ENCODE measurements at places on chromosomes 4 and X.

GRCh38 chrX:130916636-130917422 is 13.8 kb upstream of the ENOX2 start:
- DNase-seq, result peak; percentile 40

- no peak for DNase-seq
These were observed 13.8 kb downstream of the GPC4 start for GRCh38 chrX:133401536-133401935.

- DNase-seq, result no peak
These were observed 368.5 kb downstream of the GPM6A start for GRCh38 chr4:175443547-175443946.

DNA sequence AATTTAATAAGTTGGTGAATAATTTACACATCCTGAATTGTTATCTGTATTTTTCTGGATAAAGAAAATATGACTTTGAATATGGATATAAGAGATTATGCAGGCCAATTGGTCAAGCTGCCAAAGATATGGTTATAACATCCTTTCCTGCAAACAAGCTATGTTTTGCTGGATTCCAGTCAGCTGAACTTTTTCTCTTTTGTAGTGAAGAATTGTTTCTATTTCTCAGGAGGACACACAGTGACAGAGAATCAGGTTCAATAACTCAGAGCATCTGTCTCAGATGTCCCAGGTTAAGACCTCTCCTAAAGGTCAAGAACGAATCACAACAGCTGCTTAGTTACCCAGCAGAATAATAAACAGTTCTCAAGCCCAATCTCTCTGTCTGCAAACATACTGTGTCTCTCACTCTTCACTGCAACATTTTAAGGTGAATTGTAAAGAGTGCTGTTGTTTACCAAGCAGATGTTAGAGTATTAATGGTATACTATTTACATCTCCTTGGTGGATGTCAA is 189.5 kb upstream of the ANKRD50 start:
- DNase-seq, result no peak

DNA sequence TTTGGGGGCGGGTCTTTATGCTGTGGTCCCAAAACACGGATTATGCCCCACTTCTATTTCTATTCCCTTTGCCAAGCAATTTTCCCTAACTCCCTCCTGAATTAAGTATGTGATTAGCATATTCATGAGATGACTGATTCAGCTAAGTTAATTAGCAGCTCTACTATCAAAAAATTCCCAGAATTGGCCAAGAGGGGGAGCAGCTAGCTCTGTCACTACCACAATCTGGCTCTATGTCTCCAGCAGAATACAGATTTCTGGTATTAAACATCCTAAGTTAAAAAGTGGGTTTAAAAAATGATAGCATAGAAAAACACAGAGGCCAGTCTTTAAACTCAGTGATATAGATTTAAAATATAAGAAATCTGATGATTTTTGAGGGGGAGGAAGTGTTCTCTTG is 80.3 kb downstream of the GPC4 start:
- DNase-seq, result no peak

GRCh38 chr4:1622238-1622637 is 61.9 kb downstream of the FAM53A start:
- DNase-seq, result no peak

DNA sequence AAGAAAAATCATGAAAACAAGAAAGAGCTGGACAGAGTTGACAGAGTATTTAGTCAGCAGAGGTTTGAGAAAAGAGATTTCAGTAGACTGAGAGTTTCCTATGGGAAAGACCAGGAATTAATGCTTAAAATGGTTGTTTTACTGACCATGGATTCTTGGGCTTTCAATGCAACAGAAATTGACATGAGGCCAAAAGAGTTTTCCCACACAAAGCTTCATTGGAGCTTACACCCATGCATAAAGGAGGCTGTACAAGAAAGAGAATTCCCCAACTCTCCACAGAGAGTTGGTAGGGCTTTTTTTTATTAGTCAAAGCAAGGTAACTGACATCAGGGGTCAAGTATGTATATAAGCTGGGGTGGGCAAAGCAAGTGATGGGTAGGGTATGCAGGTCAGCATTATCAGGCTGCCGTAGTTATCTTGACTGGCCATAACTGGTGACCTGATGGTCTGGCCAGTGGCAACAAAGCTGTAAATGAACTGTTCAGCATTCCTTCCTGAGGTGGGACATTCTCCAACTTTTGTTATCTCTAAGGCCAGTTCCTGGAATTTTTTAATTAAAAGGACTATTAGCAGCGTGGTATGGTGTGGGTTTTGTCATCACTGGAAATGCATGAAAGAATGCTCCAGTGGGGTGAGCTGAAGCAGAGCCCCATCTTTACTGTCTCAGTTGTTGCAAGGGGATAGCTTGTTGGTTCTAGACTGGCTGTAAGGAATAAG is 117.0 kb downstream of the ADAM29 start:
- no peak for DNase-seq

DNA sequence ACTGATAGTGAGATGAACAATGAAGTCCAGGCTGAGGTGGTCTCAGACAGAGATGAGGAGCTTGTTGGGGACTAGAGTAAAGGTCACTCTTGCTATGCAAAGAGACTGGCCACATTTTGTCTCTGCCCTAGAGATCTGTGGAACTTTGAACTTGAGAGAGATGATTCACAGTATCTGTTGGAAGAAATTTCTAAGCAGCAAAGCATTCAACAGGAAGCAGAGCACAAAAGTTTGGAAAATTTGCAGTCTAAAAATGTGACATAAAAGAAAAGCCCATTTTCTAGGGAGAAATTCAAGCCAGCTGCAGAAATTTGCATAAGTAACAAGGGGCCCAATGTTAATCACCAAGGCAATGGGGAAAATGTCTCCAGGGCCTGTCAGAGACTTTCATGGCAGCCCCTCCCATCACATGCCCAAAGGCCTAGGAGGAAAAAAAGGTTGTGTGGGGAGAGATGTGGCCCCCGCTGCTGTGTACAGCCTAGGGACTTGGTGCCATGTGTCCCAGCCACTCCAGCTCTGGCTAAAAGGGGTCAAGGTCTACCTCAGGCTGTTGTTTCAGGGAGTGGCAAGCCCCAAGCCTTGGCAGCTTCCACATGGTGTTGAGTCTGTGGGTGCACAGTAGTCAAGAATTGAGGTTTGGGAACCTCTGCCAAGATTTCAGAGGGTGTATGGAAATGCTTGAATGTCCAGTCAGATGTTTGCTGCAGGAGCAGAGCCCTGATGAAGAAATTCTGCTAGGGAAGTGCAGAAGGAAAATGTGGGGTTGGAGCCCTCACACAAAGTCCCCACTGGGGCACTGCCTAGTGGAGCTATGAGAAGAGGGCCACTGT is 262.8 kb downstream of the DKK2 start:
- DNase-seq, result no peak

GRCh38 chr4:164935363-164935762 is 42.1 kb downstream of the TRIM61 start:
- DNase-seq, result no peak

GRCh38 chrX:103453655-103454054 is 65.6 kb downstream of the RAB40A start:
- no peak for DNase-seq

DNA sequence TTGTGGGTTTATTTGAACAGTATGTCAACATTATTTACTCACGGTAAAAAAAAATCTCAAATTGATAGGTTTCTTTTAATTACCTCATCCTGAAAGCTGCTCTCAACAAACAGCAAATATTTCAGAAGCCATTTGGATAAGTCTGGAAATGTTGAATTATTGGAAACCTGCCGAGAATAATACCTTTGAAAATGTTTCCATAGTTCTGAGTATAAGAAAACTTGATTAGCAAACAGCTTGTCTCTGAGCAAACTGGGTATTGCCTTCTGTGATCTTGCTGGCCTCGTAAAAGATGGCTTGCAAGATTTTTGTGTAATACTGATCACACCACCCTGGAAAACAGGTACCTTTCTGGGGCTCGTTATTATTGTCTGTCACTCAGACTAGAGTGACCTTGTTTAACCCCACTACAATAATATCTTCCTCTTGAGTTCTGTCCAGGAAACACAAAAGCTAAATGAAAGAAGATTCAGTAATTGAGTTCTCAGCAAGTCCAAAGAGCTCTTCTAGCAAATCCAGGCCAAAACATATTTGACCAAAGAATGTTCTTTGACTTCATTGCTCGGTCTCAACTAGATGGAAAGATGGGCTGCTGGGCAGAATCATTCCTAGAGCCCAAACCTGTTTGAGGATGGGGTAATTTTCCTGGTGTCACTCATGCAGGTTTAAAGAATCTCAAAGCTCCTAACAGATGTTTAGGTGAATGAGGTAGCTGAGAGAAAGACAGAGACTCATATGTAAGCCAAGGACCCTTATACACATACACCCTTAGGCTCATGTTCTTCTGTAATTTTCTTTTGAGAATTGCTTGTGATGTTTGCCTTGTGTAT is 255.6 kb upstream of the JADE1 start:
- DNase-seq, result no peak

DNA sequence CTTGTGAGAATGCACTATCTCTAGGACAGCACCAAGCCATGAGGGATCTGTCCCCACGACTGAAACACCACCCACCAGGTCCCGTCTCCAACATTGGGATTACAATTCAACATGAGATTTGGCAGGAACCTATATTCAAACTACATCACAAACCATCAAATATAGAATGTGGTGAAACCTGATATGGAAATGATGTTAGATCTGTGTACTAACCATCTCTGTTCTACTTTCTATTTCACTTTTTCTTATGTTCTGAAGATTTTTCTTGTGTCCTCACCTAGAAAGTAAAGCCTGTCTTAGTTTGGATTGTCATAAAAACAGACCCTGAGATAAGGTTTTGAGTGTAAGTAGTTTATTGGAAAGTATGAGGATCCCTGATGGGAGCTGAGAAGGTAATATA is 37.8 kb upstream of the TACR3 start:
- no peak for DNase-seq

- peak; percentile 40 for DNase-seq
These were observed 2.6 kb downstream of the CTBP1 start for GRCh38 chr4:1246111-1246881.

- no peak for DNase-seq
These were observed 910.3 kb upstream of the LCORL start for GRCh38 chr4:18931643-18932377.

- DNase-seq, result no peak
These were observed 354.9 kb downstream of the DHRSX start for GRCh38 chrX:2145692-2146367.

- no peak for DNase-seq
These were observed 130.1 kb downstream of the DCHS2 start for GRCh38 chr4:154361450-154361849.

DNA sequence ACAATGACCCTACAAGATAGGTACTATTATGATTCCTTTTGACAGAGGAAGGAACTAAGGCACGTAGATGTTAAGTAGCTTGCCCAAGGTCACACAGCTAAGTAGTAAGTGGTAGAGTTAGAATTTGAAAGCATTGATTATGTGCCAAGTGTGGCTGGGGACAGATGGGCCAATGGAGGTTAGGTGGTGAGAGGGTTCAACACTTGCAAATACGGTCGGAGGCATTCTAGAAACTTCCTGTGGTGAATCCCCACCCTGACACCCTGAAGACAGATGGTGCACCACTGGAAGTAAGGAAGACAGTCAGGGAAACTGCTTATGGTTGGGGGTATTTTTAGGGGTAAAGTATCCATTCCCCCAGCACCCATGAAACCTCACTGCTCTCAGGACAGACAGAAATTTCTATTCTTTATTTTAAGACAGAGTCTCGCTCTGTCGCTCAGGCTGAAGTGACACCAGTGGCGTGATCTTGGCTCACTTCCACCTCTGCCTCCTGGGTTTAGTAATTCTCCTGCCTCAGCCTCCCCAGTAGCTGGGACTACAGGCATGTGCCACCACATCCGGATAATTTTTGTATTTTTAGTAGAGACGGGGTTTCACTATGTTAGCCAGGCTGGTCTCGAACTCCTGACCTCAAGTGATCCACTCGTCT is 142.5 kb downstream of the RASL11B start:
- DNase-seq, result no peak

GRCh38 chrX:53281963-53282695 is 745 bp upstream of the IQSEC2 start:
- DNase-seq, result no peak

DNA sequence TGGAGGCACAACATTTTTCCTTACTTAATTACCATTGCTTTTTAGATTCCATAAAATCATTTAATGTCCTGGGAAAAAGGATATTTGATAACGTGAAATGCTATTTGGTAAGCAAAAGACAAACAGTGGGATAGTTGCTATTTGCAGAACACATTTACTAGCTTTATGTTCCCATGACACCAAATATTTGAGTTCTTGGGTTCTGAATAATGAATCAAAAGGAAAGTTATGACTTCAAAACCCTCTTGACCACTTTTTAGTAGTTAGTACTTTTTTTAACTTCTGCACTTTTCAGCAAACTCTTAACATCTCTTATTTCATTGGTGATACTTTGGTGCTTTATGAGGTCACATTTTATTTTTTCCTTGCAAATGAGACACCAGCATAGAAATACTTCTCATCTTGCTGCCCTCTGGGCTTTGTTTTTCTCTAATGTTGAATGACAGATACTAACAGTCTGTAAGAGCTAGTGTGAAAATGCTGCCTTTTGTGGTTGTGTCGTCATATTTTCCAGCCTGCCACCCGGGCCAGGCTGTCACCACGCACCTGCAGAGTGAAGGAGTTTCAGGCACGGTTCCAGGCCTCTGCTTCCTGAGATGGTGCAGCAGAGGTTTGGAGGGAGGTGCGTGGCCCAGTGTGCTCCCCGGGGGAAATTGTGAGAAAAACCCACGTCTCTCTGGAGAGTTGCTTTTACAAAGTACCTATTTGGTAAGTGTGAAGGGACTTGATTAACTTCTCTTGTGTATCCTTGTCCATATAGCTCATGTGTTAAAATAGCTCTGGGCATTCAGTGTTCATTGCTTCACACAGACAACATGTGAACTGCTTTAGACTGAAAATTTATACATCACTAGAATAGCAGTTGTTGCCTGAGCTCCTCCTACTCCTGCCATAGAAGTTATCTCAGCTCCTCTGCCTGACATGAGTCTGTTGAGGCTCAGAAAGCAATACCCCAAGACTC is 34.7 kb downstream of the MSL3 start:
- peak; percentile 68 for DNase-seq

DNA sequence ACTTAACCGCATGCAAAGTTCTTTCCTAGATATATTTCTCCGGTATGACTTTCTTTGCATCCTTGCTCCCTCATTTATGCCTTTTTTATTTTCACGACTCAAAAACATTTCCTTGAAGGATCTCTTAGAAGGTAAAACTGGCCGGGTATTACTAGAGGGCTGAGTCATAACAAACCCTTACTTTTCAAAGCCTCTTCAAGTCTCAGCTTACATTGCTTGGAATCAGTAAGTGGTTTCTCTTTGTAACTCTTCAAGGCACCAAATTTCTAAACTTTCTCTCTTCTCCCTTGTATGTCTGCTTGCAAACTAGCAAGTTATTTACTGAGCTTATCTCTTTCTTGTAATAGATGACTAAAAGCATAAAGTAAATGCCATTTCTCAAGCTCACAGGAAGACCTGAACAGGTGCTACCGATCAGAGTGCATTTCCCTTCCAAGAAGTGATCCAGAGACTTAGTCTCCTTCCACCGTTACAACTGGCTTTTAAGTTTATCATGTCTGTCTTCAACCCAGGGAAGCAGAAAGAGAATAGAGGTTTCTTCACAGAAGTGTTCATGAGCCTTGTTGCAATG is 75.5 kb downstream of the ANXA10 start:
- no peak for DNase-seq

GRCh38 chrX:151704041-151704663 is 8.9 kb downstream of the PRRG3 start:
- DNase-seq, result no peak
